Renal cortex interstitium (tissue), 15 donors: ENCODE measurements at places on chromosomes 12 and 14.

GRCh38 chr12:59695379-59695778, 99.5 kb downstream of the SLC16A7 start:
- DNase-seq, result no peak

DNA sequence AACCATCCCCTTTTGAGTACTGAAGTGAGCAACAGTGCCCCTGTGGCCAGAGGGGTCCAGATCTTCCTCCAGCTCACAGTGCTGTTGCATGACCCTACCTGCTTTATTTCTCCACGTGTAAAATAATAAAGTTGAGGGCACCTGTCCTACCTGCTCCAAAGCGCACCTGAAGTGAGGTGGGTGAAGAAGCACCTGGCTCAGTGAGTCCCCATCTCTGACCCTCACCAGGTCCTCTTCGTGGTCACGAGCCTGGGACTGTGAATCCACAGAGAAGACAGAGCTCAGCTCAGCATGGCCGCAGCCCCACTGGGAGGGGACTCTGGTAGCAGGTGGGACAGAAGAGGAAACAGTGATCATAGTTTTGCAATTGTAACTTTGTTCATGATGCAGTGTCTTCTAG, 976.7 kb upstream of the TMEM132C start:
- no peak for DNase-seq

- DNase-seq, result no peak
Observed at GRCh38 chr14:69537900-69538299, 36.8 kb downstream of the CCDC177 start.

- no peak for DNase-seq
Observed at GRCh38 chr12:53988541-53989226, 3.7 kb downstream of the HOXC10 start.

GRCh38 chr12:5432011-5432400, at the start of gene NTF3:
Gene NTF3, plus strand, starts transcription at chr12:5432108. Its CDS starts 217 bp downstream, at chr12:5432325.
- no peak for DNase-seq
